ENCODE measurements at places on chromosomes 2 and 18. TPM values are rescaled to one million over a fixed set of nuclear protein-coding genes. Genes with fewer than 3 reads are reported as not detected.

NFE2L2 gene
- 149 TPM for total RNA-seq

ACTG2 gene
- 13.7 TPM for total RNA-seq

GRCh38 chr2:46082531-46083485, 214.4 kb upstream of the EPAS1 start:
- H3K36me3 ChIP-seq: peaks cover 4% of the 10 kb centered on the region
- H3K4me1 ChIP-seq: no peaks in the 10 kb centered on the region

GRCh38 chr2:27281442-27281841, 787 bp upstream of the TRIM54 start:
- no peak for DNase-seq
- H3K4me1 ChIP-seq: no peaks in the 10 kb centered on the region
- H3K27me3 ChIP-seq: no peaks in the 10 kb centered on the region
- no peak overlapping the region for H3K4me3 ChIP-seq
- H3K27ac ChIP-seq: no peak overlapping the region

- no peak overlapping the region for H3K4me3 ChIP-seq
- no peak overlapping the region for H3K27ac ChIP-seq
- no peaks in the 10 kb centered on the region for H3K36me3 ChIP-seq
- no peaks in the 10 kb centered on the region for H3K4me1 ChIP-seq
These were observed 4.1 kb downstream of the TCF23 start for GRCh38 chr2:27152796-27153464.
